ENCODE measurements at places on chromosomes 7 and 10. TPM values are rescaled to one million over a fixed set of nuclear protein-coding genes. Genes with fewer than 3 reads are reported as not detected.

DNA sequence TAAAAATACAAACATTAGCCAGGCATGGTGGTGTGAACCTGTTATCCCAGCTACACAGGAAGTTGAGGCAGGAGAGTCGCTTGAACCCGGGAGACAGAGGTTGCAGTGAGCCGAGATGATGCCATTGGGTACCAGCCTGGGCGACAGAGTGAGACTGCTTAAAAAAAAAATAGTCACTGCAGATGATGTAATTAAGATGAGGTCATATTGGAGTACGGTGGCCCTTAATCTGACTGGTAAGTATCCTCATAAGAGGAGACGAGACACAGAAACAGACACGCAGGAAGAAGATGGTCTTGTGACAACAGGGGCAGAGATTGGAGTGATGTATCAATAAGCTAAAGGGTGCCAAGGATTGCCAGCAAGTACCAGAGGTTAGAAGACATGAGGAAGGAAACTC, 156.0 kb downstream of the FAM107B start:
- H3K4me1 ChIP-seq, result peaks cover 10% of the 10 kb centered on the region
- no peaks in the 10 kb centered on the region for H3K27me3 ChIP-seq
- no peak overlapping the region for H3K4me3 ChIP-seq
- no peaks in the 10 kb centered on the region for H3K36me3 ChIP-seq
- no peak for DNase-seq

GRCh38 chr10:100904917-100905316, 7.8 kb upstream of the SLF2 start:
- DNase-seq, result no peak
- no peaks in the 10 kb centered on the region for H3K4me1 ChIP-seq
- no peaks in the 10 kb centered on the region for H3K36me3 ChIP-seq
- no peak overlapping the region for H3K27ac ChIP-seq
- peaks cover 2% of the 10 kb centered on the region for H3K27me3 ChIP-seq

GRCh38 chr10:61279400-61279799, 173.8 kb downstream of the TMEM26 start:
- DNase-seq, result no peak
- H3K27me3 ChIP-seq, result no peaks in the 10 kb centered on the region
- H3K27ac ChIP-seq, result no peak overlapping the region
- H3K36me3 ChIP-seq, result no peaks in the 10 kb centered on the region

DNA sequence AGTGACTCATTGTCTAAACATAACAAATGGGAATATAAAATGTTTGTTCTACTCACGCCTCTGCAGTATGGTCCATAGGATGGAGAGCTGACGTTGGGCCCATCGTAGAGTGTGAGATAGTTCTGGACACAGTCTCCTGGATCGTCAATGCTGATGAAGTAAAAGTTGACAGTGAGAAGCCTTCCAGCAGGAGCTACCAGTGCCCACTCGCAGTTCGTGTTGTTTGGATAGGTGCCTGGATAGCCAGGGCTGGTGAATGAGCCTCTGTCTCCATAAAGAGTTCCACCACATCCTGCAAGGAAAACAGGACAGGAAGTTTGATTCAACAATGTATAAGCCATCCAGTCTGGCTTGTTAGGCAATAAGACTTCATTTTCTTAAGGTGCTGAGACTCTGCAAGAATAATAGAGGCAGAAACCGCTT, 79.6 kb downstream of the OR13A1 start:
- H3K4me3 ChIP-seq, result no peak overlapping the region
- no peak overlapping the region for H3K27ac ChIP-seq
- H3K36me3 ChIP-seq, result no peaks in the 10 kb centered on the region
- no peak for DNase-seq

DNA sequence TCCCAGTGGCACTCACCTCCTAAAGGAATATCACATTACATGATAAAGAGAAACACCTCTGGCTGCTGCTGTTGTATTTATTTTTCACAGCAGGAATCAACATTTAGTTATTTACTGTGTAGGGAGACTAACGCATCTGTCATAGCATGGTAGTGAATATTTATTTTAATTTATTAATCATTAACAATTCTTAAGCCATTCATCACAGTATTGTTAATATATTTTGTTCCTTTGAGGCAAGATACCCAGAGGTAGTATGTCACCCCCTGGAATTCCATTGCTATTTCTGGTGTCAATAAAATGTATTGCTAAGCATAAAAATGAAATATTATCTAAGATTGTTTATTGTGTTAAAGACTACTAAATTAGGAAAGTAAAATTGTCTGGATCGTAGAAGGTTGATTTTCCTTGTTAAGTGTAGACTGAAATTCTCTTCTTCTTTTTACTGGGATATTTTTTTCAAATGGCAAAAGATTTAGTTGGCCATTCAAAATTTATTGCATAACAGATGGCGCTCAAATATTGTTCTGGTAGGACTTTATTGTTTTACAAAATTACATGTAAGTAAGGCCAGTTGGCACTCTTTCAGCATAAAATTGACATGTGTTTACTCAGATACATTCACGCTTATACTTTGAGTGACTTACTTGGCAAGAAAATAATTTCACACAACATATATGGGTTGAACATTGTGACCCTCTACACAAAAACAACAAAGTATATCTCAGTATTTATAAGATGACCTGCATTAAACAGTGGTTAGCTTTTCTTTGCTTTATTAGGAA, 1358.7 kb upstream of the SORCS1 start:
- DNase-seq, result peak; percentile 70
- H3K4me1 ChIP-seq, result no peaks in the 10 kb centered on the region
- no peaks in the 10 kb centered on the region for H3K27me3 ChIP-seq

- no peak overlapping the region for H3K4me3 ChIP-seq
- DNase-seq, result no peak
- H3K4me1 ChIP-seq, result peaks cover 5% of the 10 kb centered on the region
These were observed 20.5 kb upstream of the GATA3 start for GRCh38 chr10:8033812-8034465.

DNA sequence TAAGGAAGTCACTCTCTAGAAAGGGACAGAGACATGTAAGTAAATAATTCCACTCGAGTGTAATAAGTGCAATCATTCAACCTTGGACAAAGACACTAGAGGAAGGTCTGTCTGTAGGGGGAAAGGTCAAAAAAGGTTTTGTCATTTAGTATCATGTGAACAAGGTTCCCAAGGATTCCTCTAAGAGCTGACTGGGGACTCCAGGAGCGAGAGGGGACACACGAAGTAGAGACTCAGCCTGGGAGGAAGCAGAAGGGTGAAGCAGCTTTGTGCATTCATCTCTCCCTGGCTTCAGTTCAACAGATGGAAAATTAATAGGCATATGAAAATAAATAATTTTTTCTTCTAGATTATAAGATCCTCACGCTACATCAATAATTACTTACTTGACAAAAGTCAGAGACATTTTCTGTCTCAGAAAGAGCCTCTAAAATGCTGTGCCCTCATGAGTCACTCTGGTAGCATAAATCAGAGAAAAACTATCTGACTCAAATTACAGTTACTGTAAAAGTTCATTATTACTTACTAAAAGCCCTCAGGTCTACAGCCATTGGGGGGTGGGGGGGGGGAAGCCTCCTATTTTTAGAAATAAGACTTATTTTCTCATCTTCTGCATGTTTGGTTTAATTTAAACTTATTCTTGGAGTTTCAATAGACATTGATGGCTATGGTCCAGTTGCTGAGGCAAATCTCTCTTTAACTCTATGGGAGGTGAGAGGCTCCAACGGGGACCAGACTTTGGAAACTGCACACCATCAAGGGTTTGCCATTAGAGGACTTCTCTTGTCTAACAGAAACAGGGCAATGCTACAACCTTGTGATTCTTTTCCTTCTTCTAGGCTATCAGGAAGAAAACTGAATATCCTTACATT, 275.1 kb upstream of the KLF14 start:
- no peaks in the 10 kb centered on the region for H3K27me3 ChIP-seq
- no peak overlapping the region for H3K4me3 ChIP-seq
- peaks cover 20% of the 10 kb centered on the region for H3K4me1 ChIP-seq
- H3K27ac ChIP-seq, result peak overlapping the region; percentile 68
- H3K36me3 ChIP-seq, result no peaks in the 10 kb centered on the region
- no peak for DNase-seq

GRCh38 chr10:4094751-4095150, 309.7 kb upstream of the KLF6 start:
- H3K36me3 ChIP-seq, result no peaks in the 10 kb centered on the region
- H3K4me3 ChIP-seq, result no peak overlapping the region
- no peaks in the 10 kb centered on the region for H3K4me1 ChIP-seq
- H3K27me3 ChIP-seq, result no peaks in the 10 kb centered on the region
- no peak for DNase-seq

DNA sequence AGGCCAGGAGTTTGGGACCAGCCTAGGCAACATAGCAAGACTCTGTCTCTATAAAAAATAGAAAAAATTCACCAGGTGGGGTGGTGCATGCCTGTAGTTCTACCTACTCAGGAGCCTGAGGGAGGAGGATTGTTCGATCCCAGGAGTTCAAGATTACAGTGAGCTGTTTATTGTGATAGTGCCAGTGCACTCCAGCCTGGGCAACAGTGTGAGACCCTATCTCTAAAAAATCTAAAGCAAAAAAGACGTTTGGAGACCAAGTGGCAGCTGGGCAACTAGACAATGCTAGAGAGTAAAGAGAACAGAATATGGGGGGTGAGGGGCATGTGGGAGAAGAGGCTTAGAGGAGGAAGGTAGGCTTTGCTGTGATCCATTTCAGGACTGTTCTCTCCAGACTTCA, 1.4 kb downstream of the PDSS1 start:
- no peak for DNase-seq
- H3K27ac ChIP-seq, result no peak overlapping the region
- peaks cover 7% of the 10 kb centered on the region for H3K4me1 ChIP-seq
- no peaks in the 10 kb centered on the region for H3K36me3 ChIP-seq
- no peaks in the 10 kb centered on the region for H3K27me3 ChIP-seq
- H3K4me3 ChIP-seq, result no peak overlapping the region

GRCh38 chr10:52312942-52313255, 1.2 kb upstream of the DKK1 start:
- no peak for DNase-seq
- H3K4me3 ChIP-seq, result no peak overlapping the region
- peaks cover 2% of the 10 kb centered on the region for H3K4me1 ChIP-seq
- no peak overlapping the region for H3K27ac ChIP-seq
- no peaks in the 10 kb centered on the region for H3K36me3 ChIP-seq

- no peak overlapping the region for H3K27ac ChIP-seq
- no peak for DNase-seq
- H3K36me3 ChIP-seq, result no peaks in the 10 kb centered on the region
- peaks cover 20% of the 10 kb centered on the region for H3K27me3 ChIP-seq
These were observed 37.2 kb upstream of the HSPB1 start for GRCh38 chr7:76265299-76265698.

- no peaks in the 10 kb centered on the region for H3K27me3 ChIP-seq
- no peaks in the 10 kb centered on the region for H3K36me3 ChIP-seq
- no peak overlapping the region for H3K27ac ChIP-seq
- no peak overlapping the region for H3K4me3 ChIP-seq
- no peak for DNase-seq
- peaks cover 8% of the 10 kb centered on the region for H3K4me1 ChIP-seq
These were observed 21.5 kb downstream of the C10orf105 start for GRCh38 chr10:71697938-71698709.

DNA sequence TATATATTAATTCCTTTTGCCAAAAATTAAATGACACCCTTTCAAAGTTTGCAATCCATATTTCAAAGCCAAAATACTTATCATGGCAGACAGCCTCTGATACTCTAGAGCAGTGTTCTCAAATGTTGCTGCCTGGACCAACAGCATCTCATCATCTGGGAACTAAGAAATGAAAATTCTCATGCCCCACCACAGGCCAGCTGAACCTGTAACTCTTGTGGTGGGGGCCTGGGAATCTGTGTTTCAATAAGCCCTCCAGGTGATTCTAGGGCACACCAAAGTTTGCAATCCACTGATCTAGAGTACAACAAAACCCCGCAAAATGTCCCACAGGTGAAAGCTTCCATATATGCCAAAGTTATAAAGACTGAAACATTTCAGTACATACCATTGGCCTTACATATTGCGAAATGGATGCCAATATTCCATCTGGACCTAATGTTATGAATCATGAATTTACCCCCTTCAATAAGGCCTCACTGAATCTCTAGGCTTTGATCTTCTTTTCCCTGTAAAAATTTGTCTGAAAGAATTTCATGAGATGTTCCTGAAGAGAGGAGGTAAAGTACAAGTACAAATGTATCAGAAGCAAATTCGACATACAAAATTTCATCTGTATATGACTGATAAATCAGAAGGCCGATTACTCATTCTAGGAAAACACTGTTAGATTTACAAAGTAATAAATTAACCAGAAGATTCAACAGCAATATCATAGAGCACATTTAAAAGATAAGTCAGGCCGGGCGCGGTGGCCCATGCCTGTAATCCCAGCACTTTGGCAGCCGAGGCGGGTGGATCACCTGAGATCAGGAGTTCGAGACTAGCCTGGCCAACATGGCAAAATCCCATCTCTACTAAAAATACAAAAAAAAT, 25.3 kb upstream of the EPC1 start:
- peaks cover 8% of the 10 kb centered on the region for H3K36me3 ChIP-seq
- H3K27me3 ChIP-seq, result no peaks in the 10 kb centered on the region
- H3K27ac ChIP-seq, result no peak overlapping the region
- DNase-seq, result no peak

GRCh38 chr7:135706038-135706742, 21.8 kb downstream of the SLC13A4 start:
- H3K4me1 ChIP-seq, result no peaks in the 10 kb centered on the region
- H3K27me3 ChIP-seq, result no peaks in the 10 kb centered on the region
- no peak for DNase-seq
- no peaks in the 10 kb centered on the region for H3K36me3 ChIP-seq

- no peak overlapping the region for H3K27ac ChIP-seq
- peaks cover 8% of the 10 kb centered on the region for H3K27me3 ChIP-seq
- no peaks in the 10 kb centered on the region for H3K4me1 ChIP-seq
- H3K36me3 ChIP-seq, result no peaks in the 10 kb centered on the region
- no peak overlapping the region for H3K4me3 ChIP-seq
These were observed 53.6 kb upstream of the CHCHD3 start for GRCh38 chr7:133135451-133135850.

DNA sequence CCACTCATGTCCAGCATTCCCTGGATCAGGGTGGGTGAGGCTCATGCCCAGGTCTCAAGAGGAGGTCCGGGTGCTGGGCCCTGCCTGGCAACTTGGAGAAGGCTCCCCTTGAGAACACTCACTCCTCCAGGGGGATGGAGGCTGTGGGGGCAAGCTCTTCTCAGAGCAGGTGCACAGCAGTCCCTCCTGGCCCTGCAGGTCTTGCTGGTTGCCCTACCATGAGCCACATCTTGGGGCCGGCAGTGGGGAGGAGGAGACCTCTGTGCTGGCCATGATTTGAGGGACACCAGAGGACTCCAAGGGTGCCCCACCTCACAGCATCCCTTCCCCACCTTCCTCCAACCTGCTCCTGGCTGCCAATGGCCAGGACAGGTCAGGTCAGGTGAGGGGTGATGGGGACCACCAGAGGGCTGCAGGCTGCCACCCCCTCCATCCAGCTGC, 87.4 kb upstream of the RET start:
- no peak overlapping the region for H3K27ac ChIP-seq
- no peaks in the 10 kb centered on the region for H3K4me1 ChIP-seq
- H3K4me3 ChIP-seq, result no peak overlapping the region
- H3K27me3 ChIP-seq, result no peaks in the 10 kb centered on the region

RSPH10B gene
- total RNA-seq, result 10.2 TPM

THNSL1 gene
- total RNA-seq, result 3.6 TPM

STK31 gene
- 0.74 TPM for total RNA-seq

COL17A1 gene
- 0.92 TPM for total RNA-seq

PON3 gene
- total RNA-seq, result 25.5 TPM

RPEL1 gene
- total RNA-seq, result not detected

HDAC9 gene
- 41.0 TPM for total RNA-seq

TMEM140 gene
- 19.7 TPM for total RNA-seq

LRGUK gene
- 4.4 TPM for total RNA-seq

NRBF2 gene
- 21.1 TPM for total RNA-seq

SEC31B gene
- total RNA-seq, result 9.0 TPM
